ENCODE measurements at places on chromosomes 16 and 17.
A peak's percentile ranks its signal among the peaks of the same experiment; 100 is the strongest.

- no peak for DNase-seq
Measured at GRCh38 chr16:1048442-1049112, 24.0 kb upstream of the SSTR5 start.

DNA sequence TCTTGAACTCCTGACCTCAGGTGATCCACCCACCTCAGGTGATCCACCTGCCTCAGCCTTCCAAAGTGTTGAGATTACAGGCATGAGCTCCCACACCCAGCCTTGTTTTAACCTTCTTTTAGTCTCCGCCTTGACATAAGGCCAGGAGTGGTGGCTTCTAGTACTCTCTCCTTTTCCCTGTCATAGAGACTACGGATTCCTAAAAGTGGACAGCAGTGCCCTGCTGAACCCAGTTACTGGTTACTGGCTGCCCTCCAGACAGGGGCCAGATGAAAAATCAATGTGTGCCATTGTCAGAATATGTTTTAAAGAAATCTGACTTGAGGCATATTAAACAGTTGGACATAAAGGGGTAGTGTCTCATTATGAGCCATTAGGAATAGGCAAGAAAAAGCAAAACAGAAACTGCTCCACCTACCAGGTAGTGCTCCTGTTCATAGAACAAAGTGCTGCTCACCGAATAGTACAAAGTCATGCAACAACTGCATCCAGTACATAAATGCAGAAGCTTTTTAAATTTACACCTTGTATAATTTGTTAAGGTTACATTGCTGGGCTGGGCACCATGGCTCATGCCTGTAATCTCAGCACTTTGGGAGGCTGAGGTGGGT lies 32.1 kb downstream of the TRIM25 start:
- DNase-seq: no peak

DNA sequence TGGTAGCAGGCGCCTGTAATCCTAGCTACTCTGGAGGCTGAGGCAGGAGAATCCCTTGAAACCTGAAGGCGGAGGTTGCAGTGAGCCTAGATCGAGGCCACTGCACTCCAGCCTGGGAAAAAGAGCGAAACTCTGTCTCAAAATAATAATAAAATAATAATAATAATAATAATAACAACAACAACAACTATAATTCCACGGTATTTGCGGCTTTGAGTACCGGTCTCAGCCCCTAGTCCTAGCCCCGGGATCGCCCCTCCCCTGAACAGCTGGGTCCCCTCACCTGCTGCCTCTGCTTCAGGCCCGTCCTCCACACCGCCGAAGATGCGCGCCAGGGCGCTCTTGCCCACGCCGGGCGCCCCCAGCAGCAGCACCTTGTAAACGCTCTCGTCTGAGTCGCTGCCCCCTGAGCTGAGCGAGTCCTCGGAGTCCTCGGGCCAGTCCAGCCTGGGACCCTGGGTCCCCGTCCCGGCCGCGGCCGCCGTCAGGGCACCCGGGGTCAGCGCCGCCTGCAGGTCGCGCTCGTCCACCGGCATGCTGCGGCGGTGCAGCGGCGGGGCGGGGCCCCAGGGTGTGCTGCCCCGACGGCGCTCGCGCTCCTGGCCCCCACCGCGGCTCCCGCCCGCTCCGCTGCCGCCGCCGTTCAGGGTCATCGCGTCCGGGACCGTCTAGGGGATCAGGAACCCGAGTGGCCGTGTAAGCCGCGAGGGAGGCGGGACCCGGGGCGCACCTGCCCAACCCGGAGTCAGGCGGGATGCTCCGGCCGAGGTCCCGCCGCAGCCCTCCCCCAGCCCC lies 611 bp downstream of the RRAD start:
- peak; percentile 87 for DNase-seq

GRCh38 chr17:8341456-8341855 lies 1.8 kb downstream of the ODF4 start:
- DNase-seq: no peak

GRCh38 chr17:81384929-81385319 lies 10.3 kb upstream of the BAHCC1 start:
- no peak for DNase-seq

GRCh38 chr16:17037499-17037898 lies 433.3 kb downstream of the XYLT1 start:
- no peak for DNase-seq

DNA sequence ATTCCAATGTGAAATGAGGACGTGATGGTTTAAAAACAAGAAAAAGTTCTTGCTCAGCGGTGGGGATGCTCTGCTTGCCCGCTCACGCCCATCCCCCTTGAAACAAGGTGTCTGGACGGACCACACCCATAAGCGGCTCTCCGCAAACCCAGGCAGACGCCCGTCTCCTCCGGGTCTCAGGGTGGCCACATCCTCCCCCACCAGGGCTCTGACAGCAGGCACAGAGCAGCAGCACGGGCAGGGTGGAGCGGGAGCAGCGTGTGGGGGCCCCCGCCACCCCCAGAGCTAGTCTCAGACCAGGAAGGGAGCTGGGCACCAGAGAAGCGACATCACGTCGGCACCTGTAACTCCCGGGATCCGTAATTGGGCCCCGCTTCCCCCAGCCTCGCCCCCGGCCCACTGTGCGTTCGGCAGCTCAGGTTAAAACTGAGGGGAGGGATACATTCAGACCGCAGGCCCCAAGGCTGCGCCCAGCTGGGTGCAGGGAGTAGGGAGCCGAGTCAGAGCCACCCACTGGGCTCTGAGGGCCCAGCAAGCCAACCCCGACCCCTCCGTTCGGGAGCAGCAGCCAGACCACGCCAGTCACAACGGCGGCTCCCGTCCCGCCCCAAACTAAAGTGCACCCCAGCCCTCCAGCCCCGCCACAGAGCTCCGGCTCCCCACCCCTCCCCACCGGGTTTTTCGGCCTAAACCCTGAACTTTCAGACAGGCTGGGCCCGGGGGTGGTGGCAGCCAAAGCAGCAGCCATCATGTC lies 22.0 kb downstream of the CLUH start:
- DNase-seq: peak; percentile 30

GRCh38 chr16:84464116-84464515 lies 40.3 kb downstream of the MEAK7 start:
- DNase-seq: no peak

DNA sequence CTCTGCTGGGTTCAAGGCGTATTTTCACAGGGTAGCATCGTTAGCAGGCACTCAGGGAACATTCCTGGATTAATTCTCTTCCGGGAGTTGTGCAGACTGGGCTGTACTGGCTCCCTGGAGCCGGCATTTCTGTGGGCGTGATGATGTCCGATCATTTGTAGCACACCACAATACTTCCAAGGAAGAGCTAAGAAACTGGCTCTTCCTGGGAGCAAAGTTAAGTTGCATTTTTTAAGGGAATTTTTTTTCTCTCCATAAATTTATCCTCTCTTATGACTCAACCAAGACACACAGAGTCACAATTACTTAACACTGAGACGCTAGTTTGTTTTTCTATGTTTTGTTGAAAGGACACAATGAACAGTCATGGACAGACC lies 211.6 kb upstream of the FOXF1 start:
- DNase-seq: no peak

DNA sequence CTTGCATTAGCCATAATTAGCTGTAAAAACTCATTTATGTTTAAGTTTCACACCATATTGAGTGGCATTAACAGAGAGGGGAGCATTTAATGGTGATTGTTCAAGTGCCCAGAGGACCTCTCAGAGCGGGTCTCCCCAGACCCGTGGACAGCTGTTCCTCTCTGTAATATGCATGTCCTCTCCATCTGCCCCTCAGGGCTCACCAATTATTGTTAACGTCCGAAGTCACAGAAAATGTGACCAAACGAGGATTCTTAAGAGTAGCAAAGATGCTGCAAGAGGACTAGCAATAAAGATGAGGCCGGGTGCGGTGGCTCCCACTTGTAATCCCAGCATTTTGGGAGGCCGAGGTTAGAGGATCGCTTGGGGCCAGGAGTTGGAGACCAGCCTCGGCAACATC lies 130.2 kb downstream of the CPPED1 start:
- no peak for DNase-seq

DNA sequence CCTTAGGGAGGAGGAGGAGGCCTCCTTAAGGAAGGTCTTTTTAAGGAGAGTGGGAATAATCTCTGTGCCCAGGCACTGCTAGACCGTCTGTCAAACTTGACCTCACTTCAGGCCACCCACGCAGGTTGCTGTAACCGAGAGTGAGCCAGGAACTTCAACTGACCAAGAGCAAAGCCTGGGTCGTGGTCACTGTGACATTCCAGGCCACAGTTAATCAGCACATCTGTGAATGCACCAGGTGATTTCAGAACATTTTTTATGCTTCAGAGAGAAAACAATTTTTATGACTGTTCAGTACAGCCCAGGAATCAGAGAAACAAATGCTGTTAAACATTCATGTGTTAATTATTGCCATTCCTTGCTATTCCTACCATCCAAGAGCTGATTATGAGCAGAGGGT lies 226.6 kb upstream of the ASIC2 start:
- no peak for DNase-seq

- DNase-seq: no peak
Measured at GRCh38 chr17:57624386-57624785, 120.7 kb downstream of the CCDC182 start.

- no peak for DNase-seq
Measured at GRCh38 chr16:53678756-53679343, 24.8 kb downstream of the RPGRIP1L start.

DNA sequence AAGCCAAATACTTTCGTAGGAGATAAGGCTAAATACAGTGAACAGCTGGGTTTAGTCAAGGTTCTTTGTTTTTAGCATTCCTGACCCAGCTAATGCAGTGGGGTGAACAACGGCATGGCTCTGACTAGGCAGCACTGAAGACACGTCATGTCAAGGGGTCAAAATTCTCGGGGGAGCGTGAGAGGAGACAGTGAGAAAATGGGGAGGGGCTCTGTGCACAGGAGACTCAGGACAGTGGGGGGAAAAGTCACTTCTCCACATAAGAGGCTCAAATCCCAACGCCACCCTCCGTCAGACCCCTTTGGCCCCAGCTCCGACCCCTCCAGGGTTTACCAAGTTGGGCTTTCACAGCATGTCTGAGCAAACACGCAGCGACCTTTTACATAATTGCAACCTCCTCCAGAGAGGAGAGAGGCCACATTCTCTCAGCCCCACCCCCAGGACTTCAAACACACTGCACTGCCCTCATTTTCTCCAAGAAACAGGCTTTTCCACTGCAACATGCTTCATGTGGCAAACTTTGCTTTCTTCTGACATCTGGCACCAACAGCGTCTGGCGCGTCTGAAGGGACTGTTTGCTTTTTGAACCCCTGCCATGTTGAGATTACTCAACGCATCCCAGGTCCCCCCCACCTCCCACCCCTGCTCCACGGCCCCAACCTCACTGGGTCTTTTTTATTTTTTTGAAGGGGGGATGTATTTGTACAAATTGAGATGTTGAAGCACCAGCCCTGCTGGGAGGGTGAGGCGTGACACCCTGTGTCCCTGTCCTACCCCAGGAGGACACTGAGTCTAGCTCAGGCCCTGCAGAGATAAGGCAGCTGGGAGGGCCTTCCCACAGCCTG lies 30.0 kb downstream of the AXIN2 start:
- no peak for DNase-seq

DNA sequence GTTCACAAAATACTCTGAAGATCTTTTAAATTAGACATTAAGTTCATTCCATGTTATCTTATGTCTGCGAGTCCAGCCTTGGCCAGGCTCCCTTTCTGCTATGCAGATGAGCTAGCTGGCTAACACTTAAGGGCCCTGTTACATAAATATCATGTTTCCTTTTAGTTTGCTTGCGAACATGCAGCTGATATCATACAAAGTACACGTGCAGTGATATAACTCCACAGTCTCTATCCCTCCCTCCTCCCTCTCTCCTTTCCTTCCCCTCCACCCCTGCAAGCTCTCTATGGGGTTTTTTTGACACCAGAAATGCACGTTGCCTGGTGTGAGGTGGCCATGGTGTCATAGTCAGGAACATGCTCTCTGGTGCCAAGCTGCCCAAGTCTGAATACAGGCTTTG lies 46.1 kb downstream of the ARHGAP17 start:
- no peak for DNase-seq

- no peak for DNase-seq
Measured at GRCh38 chr16:81627024-81627423, 152.1 kb upstream of the PLCG2 start.

DNA sequence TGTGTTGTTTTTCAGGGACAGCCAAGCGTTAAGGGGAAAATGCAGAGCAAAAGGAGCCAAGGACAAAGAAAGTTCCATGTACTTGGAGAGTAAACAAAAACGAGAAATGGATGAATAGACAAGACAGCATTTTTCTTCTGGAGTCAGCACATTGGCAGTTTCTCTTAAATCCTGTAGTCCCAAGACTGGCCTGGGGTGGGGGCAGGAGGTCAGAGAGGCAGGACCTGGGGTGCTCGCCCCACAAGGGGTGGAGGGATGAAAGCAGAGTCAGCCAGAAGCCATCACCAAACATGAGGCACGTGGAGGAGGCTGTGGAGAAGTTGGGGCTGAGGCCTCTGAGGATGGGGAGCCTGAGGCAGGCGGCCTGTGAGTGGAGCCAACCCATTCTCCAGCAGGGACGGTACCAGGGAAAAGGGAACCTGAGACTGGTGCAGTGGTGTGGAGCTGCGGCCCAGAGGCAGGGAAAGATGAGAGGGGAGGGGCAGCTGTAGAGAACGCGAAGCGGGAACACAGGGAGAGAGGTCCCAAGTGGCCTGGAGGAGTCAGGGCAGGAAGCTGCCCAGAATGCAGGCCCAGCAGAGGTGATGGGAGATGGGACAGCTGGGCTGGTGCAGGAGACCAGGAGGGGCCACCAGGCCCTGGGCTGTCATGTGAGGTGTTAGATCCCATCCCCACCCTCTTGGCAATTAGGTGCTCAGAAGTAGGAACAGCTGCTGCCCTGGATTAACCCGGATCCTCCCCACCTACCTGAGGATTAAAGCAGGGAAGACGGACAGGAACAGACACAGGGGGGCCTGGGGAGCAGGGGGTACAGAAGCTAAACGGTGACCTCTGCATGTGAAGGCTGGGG lies 3.3 kb downstream of the TLCD3B start:
- DNase-seq: no peak

DNA sequence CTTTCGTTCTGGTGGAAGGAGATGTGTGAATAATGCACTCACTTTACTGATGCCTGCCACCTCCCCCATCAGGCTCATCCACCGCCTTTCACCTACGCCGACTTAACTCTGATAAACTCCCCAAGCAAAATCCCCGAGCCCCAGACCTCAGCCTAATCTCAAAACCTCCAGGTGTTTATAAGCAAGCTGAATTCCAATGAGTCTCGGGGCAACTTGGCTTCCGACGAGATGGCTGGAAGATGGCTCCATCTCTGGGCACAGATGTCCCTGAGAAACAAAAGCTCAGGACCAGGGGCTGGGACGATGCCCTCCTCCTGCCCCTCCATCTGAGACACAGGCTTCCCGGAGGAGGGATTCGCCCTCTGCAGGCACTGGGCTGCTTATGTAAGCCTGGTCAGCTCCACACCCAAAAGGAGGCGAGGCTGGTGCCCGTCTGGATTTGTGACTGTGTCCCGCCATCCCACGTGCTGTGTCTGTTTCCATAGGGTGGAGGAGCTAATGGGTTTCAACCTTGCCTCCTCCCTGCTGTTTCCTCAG lies 386.4 kb upstream of the TNRC6C start:
- no peak for DNase-seq

- DNase-seq: no peak
Measured at GRCh38 chr16:15807603-15808009, 49.2 kb downstream of the MYH11 start.

GRCh38 chr17:7651665-7652387 lies 1.1 kb downstream of the ATP1B2 start:
- no peak for DNase-seq

GRCh38 chr17:47742319-47743181 lies 9.5 kb downstream of the TBX21 start:
- peak; percentile 72 for DNase-seq

GRCh38 chr16:60041671-60042070 lies 1307.6 kb upstream of the GOT2 start:
- no peak for DNase-seq

- no peak for DNase-seq
Measured at GRCh38 chr16:88403794-88404581, 21.2 kb downstream of the ZNF469 start.

- DNase-seq: no peak
Measured at GRCh38 chr17:1630662-1631061, 2.0 kb upstream of the SLC43A2 start.

All from GM13976 (cell line).